Stimulated activated CD4-positive, alpha-beta T cell treated with anti-CD3 and anti-CD28 coated beads, Interleukin-4, amount 100 ng/mL, for 4 hours (primary cell): ENCODE measurements at places on chromosomes 3 and 15.

- no peak for DNase-seq
Observed at GRCh38 chr15:49212897-49213296, 42.9 kb downstream of the GALK2 start.

DNA sequence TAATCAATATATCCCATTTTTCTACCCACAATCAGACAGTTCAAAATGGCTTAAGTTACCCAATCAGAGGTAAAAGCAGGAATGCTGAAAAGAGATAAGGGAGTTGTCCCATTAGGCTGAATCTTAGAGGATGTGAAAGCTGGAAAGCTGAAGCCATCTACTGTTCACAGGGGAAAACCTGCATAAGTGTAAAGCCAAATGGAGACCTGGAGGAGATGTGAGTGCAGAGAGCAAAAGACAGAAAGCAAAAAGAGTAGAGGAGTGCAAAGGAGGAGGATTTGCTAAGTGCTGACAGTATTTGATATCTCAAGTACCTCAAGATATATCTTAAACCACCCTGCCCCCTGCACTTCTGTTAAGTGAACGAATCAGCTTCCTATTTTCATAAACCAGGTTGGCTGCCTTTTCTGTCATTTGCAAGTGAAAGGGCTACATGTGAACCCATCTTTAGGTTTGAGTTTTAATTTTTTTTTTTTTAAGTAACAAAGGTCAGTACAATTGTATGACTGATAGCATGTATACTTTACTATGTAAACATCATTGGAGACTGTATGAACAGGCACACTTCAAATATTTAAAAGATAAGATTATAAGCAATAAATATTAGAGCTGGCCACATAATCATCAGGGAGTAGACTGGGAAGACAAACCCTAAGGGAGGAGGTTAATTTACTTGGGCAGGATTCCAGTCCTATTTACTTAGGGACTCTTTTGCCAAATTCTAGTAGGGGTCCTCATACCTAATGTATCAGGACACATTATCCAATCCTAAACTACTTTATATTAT is 22.8 kb upstream of the P2RY1 start:
- no peak for DNase-seq

- DNase-seq = no peak
Observed at GRCh38 chr3:117628823-117629291, 919.3 kb downstream of the TUSC7 start.

DNA sequence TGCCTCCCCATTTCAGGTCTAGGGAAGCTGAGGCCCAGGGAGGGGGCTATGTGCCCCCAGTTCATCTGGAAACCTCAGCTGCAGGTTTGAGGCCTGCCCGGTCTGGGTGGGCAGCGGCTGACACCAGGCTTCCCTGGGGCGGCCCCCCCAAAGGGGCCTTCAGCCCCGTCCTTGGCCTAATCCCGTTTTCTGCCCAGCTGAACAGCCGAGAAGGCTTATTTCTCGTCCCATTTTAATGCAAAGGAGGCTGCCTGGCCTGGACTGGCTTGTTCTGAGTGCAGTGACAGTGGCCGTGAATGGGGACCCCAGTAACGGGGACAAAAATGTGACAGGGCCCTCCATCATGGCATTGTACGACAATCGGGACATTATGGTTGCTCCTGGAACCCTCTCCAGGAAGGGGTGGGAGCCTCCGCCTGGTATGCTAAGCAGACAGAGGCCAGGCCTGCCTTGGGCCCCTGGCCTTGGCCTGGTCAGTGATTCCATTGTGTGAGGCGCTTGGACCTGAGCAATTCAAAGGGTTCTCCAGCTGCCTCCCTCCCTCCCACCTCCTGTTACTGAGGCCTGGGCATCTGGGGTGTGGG is 93.9 kb downstream of the WNT7A start:
- no peak for DNase-seq

GRCh38 chr15:41507820-41508290 is 5.8 kb downstream of the LTK start:
- no peak for DNase-seq

- no peak for DNase-seq
Observed at GRCh38 chr3:170563712-170564423, 22.0 kb downstream of the SLC7A14 start.

DNA sequence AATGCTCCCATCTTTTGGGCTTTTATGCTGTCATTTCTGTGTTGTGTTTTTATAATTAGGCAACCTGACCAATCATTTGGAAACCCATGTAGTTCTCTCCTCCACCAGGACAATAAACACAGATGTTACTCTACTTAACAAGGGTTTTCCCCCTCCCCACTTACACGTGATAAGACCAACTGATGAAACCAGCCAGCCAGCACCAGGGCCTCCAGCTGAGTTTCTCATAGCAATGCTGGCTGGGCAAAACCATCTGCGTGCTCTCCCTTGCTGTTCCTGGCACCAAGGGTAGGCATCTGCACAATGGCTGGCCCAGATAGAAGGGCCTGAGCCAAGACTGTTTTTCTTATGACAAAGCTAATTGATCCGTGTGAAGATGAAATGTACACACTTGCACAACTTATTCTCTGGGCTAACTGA is 310.4 kb downstream of the PLCL2 start:
- DNase-seq = no peak

DNA sequence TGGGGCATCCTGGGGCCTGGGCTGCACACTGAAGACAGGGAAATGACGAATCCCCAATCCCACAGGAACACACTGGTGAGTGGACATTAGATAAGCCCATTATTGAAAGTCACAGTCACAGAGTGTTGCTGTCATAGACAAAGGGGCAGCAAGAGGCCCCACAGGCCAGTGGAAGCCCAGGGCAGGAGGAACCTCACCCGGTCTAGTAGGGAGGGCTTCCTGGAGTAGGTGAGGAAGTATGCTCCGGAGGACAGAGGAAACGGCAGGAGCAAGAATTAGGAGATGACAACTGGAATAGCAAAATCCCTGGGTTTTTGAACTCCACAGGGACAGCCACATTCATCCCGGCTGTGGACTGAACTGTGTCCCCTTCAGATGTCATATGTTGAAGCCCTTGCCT is 101.2 kb downstream of the TPRA1 start:
- DNase-seq = no peak
